Activated naive CD8-positive, alpha-beta T cell treated with anti-CD3 and anti-CD28 coated beads for 36 hours (primary cell): ENCODE measurements at places on chromosomes 5 and 9. TPM values are rescaled to one million over a fixed set of nuclear protein-coding genes. Genes with fewer than 3 reads are reported as not detected.
A peak's percentile ranks its signal among the peaks of the same experiment; 100 is the strongest.

GRCh38 chr9:21833090-21833801 lies 30.8 kb downstream of the MTAP start:
- no peak overlapping the region for H3K4me3 ChIP-seq
- no peak for DNase-seq
- H3K4me1 ChIP-seq = peaks cover 57% of the 10 kb centered on the region
- H3K27ac ChIP-seq = no peak overlapping the region
- no peaks in the 10 kb centered on the region for H3K27me3 ChIP-seq
- peaks cover 77% of the 10 kb centered on the region for H3K36me3 ChIP-seq

Gene KIF4B
- not detected for total RNA-seq

- no peaks in the 10 kb centered on the region for H3K4me1 ChIP-seq
- no peak for DNase-seq
- no peak overlapping the region for H3K27ac ChIP-seq
These were observed 39.2 kb upstream of the ELOVL7 start for GRCh38 chr5:60883229-60883628.

DNA sequence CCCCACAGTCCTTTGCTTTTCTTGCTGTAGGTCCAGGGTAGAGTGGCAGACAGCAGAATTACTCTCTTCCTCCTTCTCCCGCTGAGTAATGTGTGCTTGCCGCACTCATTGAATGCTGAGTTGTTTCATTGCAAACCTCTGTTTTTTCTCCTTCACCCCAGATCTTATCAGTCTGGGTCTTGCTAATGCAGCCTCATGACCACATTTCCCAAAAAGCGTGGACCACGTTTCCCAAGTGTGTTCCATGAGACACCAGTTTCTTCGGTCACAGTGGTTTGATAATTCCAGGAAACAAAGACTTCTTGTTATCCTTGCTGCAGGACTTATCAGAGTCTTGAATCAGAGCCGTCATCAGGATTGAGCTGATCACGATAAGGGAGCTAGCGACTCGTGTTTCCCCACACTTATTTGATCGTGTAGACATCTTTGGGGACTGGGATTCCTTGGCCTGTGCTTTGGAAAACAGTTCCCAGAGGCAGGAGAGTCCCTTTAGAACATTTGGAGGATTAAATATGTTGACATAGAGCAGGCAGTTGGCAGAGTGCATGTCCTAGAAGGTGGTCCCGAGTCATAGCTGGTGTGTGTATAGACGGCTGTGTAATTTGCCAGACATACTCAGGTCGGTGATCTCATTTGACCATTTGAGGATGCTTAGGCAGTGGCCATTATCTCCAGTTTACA lies 4.4 kb downstream of the LRRC8A start:
- peaks cover 37% of the 10 kb centered on the region for H3K4me1 ChIP-seq
- no peak overlapping the region for H3K27ac ChIP-seq
- H3K36me3 ChIP-seq = peaks cover 18% of the 10 kb centered on the region
- no peak overlapping the region for H3K4me3 ChIP-seq

Gene CCDC152
- 19.9 TPM for total RNA-seq

Gene NTRK2
- total RNA-seq = not detected

GRCh38 chr5:57007344-57007743 lies 55.4 kb upstream of the MIER3 start:
- no peak overlapping the region for H3K4me3 ChIP-seq
- no peak for DNase-seq
- H3K36me3 ChIP-seq = no peaks in the 10 kb centered on the region
- no peak overlapping the region for H3K27ac ChIP-seq
- no peaks in the 10 kb centered on the region for H3K4me1 ChIP-seq
- peaks cover 5% of the 10 kb centered on the region for H3K27me3 ChIP-seq

- H3K27ac ChIP-seq = no peak overlapping the region
- H3K4me1 ChIP-seq = no peaks in the 10 kb centered on the region
- H3K36me3 ChIP-seq = no peaks in the 10 kb centered on the region
- no peak for DNase-seq
These were observed 595.3 kb downstream of the PSAT1 start for GRCh38 chr9:78892182-78892581.

DNA sequence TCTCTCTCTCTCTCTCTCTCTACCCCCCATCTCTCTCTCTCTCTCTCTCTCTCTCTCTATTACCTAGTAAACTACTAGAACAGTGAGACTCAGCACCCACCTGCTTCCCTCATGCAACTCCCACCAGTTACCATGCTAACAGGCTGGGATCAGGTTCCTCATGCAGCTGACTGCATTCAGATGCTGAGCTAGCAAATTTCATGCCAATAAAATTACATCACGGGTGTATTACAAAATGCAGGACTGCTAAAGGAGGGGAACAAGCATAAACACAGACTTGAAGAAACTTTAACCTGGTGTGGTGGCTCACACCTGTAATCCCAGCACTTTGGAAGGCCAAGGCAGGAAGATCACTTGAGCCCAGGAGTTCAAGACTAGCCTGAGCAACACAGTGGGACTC lies 76.0 kb downstream of the CEMIP2 start:
- peaks cover 15% of the 10 kb centered on the region for H3K4me1 ChIP-seq
- no peak overlapping the region for H3K4me3 ChIP-seq
- DNase-seq = no peak
- H3K36me3 ChIP-seq = peaks cover 48% of the 10 kb centered on the region
- H3K27ac ChIP-seq = no peak overlapping the region

Gene PLAC8L1
- total RNA-seq = 0.36 TPM

GRCh38 chr5:148708854-148709253 lies 54.5 kb upstream of the HTR4 start:
- H3K27me3 ChIP-seq = peaks cover 22% of the 10 kb centered on the region
- H3K27ac ChIP-seq = peak overlapping the region; percentile 74
- H3K4me1 ChIP-seq = peaks cover 18% of the 10 kb centered on the region
- H3K36me3 ChIP-seq = peaks cover 4% of the 10 kb centered on the region

Gene PHF24
- total RNA-seq = 0.30 TPM

- no peak overlapping the region for H3K27ac ChIP-seq
- H3K4me1 ChIP-seq = peaks cover 5% of the 10 kb centered on the region
- peaks cover 51% of the 10 kb centered on the region for H3K36me3 ChIP-seq
- no peak overlapping the region for H3K4me3 ChIP-seq
- no peaks in the 10 kb centered on the region for H3K27me3 ChIP-seq
These were observed 112.6 kb downstream of the GALNT10 start for GRCh38 chr5:154303133-154303532.

Gene TAF11L5
- not detected for total RNA-seq

Gene FOXD1
- 0.58 TPM for total RNA-seq

Gene GRIN3A
- total RNA-seq = not detected

GRCh38 chr9:129712634-129713401 lies 40.0 kb downstream of the PTGES start:
- no peak overlapping the region for H3K27ac ChIP-seq

GRCh38 chr5:67636091-67636490 lies 439.5 kb upstream of the CD180 start:
- no peaks in the 10 kb centered on the region for H3K27me3 ChIP-seq
- no peak overlapping the region for H3K4me3 ChIP-seq
- peaks cover 5% of the 10 kb centered on the region for H3K36me3 ChIP-seq

- H3K36me3 ChIP-seq = peaks cover 2% of the 10 kb centered on the region
- no peaks in the 10 kb centered on the region for H3K27me3 ChIP-seq
- H3K4me3 ChIP-seq = no peak overlapping the region
- peak; percentile 64 for DNase-seq
- no peak overlapping the region for H3K27ac ChIP-seq
- peaks cover 2% of the 10 kb centered on the region for H3K4me1 ChIP-seq
These were observed 11.1 kb downstream of the EXD3 start for GRCh38 chr9:137411645-137412380.

Gene SOHLH1
- total RNA-seq = not detected

DNA sequence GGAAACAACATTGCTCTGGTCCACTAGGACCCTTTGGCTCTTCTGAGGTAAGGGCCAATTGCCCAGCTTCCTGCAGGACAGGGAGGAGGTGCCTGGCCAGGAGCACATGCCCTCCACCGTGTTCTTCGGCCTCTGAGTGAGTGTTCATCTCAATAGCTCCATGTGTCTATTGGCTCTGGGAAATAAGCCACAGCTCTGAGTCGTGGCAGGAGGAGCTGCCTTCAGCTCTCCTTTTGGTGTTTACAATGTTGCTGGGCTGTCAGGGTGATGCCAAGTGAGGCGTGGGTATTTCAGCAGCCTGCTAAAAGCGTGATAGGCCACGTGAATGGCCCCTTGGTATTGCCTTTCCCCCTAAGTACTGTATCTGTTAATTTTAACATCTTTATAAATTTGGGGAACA lies 26.6 kb downstream of the GADD45G start:
- no peaks in the 10 kb centered on the region for H3K4me1 ChIP-seq
- H3K27ac ChIP-seq = no peak overlapping the region
- H3K36me3 ChIP-seq = no peaks in the 10 kb centered on the region

GRCh38 chr5:159782197-159782994 lies 133.9 kb upstream of the ADRA1B start:
- H3K36me3 ChIP-seq = no peaks in the 10 kb centered on the region
- H3K4me1 ChIP-seq = peaks cover 19% of the 10 kb centered on the region
- peak; percentile 11 for DNase-seq
- H3K4me3 ChIP-seq = no peak overlapping the region
- H3K27me3 ChIP-seq = peaks cover 14% of the 10 kb centered on the region
- no peak overlapping the region for H3K27ac ChIP-seq

Gene FAM151B
- total RNA-seq = 0.35 TPM

GRCh38 chr9:88258024-88258423 lies 119.7 kb upstream of the SPATA31C2 start:
- H3K27me3 ChIP-seq = peaks cover 2% of the 10 kb centered on the region
- no peak for DNase-seq
- H3K36me3 ChIP-seq = peaks cover 2% of the 10 kb centered on the region

DNA sequence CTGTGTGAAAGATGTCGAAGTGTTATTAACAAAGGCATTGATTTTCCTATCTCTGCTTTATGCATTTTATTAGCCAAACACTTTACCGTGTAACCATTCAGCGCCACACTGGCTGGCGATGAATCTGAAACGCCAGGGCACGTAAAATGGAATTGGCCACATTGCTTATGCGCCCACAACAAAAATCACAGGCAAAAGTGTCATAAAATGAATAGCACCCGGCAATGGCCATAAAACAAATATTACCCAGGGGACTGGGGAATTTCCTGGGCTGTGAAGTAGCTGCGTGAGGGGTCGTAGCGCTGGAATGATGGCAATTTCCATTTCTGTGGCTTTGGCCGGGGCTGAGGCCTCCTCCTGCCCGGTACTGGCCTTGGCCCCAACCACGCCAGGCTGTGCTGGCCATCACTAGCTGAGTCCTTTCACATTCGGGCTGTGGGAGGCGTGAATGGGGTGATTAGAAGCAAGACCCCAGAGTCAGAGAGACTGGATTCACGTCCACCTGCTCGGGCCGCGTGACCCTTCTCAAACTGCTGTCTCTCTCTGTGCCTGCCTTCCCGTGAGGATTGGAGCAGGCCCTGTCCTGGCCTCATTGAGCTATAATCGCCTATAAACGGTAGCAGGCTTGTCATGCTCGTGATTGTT lies 254.5 kb downstream of the PBX3 start:
- no peaks in the 10 kb centered on the region for H3K4me1 ChIP-seq
- no peak overlapping the region for H3K27ac ChIP-seq
- H3K4me3 ChIP-seq = no peak overlapping the region
- no peak for DNase-seq
- H3K36me3 ChIP-seq = no peaks in the 10 kb centered on the region

- H3K36me3 ChIP-seq = no peaks in the 10 kb centered on the region
- H3K27ac ChIP-seq = no peak overlapping the region
- no peaks in the 10 kb centered on the region for H3K4me1 ChIP-seq
- peaks cover 5% of the 10 kb centered on the region for H3K27me3 ChIP-seq
These were observed 122.6 kb downstream of the ADAMTS12 start for GRCh38 chr5:33769196-33769595.

Gene IL9
- not detected for total RNA-seq

Gene INSYN2B
- not detected for total RNA-seq
